Urothelium cell line (cell line): ENCODE measurements at places on chromosomes 11 and 22.

GRCh38 chr11:122649116-122649515 is 6.4 kb upstream of the UBASH3B start:
- no peak for DNase-seq

- DNase-seq = no peak
These were observed 56.7 kb downstream of the BTG4 start for GRCh38 chr11:111455291-111456085.

- DNase-seq = no peak
These were observed 4.7 kb upstream of the TMPRSS13 start for GRCh38 chr11:117933930-117934329.

- DNase-seq = no peak
These were observed 205.0 kb upstream of the E2F8 start for GRCh38 chr11:19445771-19446170.

DNA sequence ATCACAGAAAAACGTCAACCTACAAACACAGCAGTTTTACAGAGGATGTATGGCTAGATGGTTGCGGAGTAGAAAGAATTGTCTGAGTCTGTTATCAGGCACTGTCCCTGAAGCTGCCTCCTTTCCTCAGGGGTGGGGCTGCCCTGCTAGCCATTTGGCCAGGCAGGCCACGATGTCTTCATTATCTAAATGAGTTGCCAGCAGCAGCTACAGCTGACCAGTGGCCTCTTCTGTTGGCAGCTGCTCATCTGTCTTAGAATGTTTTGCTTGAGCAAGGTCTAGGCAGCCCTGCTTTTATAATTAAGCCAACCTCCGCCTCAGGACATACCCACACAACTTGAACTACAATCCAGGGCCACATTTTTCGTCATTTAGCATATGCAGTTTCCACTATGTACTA is 17.5 kb downstream of the SLC6A5 start:
- no peak for DNase-seq

DNA sequence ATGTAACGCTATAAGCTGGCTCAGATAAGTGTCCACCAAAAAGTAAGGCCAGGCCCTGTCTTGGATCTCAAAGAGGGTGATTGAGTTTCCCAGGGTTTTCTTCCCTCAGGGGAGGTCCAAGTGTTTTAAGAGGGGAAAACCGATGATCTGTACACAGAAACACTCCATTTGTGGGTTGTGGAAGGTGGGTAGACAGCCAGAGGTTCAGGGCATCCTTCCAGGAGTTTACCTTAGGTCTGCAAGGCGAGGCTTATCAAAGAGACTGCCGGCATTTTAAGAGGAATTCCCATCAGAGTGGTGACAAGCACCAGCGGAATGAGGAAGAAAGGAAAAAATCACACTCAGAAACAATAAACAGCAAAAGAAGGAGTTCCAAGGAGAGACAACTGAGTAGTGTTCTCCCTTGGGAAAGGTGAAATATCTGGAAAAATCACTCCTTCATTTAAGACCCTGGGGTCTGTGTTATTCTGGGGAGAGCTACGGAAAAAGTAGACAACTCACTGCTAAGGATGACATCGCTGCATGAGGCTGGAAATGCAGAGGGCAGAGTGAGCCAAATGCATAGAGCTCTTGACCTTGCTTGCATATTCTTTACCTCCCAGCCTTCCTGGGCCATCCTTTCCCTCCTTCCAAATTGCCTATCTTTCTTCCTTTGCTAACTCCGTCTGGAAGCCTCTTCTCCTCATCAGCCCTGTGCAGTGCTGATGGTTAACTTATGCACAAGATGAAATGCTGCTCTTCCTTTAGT is 22.1 kb upstream of the MMP7 start:
- peak; percentile 84 for DNase-seq

DNA sequence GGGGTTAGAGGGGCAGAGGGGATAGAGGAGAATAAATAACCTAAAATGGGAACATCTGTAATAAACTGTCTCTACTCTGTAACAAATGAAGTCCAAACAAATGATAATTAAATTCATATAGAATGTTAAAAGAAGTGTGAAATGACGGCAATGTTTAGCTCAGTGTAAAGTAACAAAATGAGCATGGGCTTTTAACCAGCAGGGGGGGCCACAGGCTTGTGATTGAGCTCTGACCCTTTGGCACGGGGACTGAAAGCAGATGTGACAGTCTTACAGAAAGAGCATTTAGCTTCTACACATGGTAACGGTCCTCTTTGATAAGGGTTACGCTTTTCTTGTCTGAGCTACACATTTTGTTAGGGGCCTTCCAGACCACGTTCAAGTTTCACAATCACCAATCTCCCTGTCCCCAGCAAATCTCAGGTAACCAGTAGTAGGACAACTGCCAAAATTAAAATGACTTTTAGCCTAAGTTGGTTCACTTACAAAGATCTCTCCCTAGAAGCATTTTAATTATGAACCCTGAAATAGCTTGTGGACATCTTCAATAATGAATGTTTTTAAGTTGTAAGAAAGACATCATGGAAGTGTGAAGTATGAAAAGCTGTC is 262.5 kb downstream of the DCDC1 start:
- DNase-seq = peak; percentile 50

DNA sequence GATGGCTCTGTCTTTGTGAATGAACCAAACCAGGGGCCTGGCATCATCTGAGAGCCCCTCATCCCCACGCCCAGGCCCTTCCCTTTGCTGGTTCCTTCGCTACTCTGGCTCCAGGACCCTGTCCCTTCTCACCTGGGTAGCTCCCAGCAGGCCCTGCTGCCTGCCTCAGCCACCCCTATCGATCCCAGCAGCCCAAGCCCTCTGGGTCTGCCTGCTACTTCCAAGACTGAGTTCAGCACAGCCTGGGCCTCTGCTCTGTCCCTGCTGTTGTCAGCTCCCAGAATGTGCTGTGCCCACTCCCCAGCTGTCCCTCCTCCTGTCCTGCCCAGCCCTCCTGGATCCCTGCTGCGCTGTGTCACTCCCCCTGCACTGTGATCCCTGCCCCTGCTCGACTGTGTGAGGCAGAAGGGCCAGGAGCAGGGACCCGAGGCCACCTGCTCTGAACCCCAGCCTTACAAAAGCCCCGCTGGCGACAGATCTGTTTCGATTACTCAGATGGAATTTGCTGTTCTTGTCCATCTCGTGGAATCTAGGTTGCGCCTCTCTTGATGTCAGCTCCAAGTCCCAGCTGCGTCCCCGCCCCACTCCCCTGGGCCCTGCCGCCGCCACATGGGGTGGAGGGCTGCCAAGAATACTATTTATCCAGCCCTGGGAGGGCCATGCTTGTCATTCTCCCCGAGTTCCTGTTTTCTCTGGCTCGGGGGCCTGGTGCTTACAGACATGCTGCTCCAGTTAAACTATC is 13.0 kb downstream of the MRPL21 start:
- no peak for DNase-seq

DNA sequence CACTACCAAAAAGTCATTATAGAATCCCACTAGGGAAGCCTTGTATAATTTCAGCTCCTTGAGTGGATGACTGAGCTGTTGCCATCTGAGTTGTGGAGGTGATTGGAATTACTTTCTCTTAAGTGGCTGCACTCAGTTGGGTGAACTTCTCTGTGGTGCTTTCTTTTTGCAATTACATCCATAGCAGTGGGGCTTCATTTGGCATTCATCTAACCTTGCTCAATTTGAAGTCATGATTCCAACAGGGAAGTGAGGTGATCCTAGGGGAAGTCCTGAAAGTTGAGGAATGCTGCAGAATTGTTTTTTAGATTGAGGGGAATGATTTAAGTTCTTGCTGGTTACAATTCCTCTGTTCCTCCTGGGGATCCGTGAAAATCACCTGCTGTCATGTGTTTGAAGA is 39.6 kb downstream of the ARHGAP42 start:
- DNase-seq = no peak

GRCh38 chr22:26845021-26845743 is 187.8 kb downstream of the MIAT start:
- DNase-seq = peak; percentile 63

- no peak for DNase-seq
These were observed 1.1 kb upstream of the CLTCL1 start for GRCh38 chr22:19292458-19293230.

GRCh38 chr22:41062146-41062545 is 30.2 kb upstream of the EP300 start:
- DNase-seq = no peak

- DNase-seq = no peak
These were observed 424.9 kb downstream of the TBC1D22A start for GRCh38 chr22:47187176-47187957.
